Mesenteric fat pad (tissue), 1 donor: ENCODE measurements at places on chromosomes 3 and 15. TPM values are rescaled to one million over a fixed set of nuclear protein-coding genes. Genes with fewer than 3 reads are reported as not detected.

The NRROS gene
- total RNA-seq = 20.7 TPM

The CCDC54 gene
- total RNA-seq = not detected

The IL17RE gene
- 20.2 TPM for total RNA-seq

The PPP2R3A gene
- total RNA-seq = 7.8 TPM

The HRG gene
- not detected for total RNA-seq

The STRA6 gene
- not detected for total RNA-seq

DNA sequence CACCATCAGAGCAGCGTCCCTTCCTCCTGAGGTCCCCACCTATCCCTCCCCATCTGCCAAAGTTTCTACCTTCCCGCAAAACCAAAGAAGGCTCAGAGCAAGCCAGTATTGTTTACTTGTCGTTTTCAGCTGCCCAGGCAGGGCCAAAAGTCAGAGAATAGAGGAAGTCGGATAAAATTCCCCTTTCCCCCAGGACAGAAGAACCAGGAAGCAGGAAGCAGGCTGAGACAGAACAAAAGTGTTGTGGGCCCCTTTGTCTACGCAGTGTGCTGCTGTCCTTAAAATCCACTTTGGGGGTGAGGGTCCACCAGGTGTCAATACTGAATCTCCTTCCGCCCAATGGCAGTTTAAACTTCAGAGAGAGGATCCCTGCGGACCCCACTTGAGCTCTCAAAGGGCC lies 18.5 kb upstream of the RPL32 start:
- no peak for DNase-seq

DNA sequence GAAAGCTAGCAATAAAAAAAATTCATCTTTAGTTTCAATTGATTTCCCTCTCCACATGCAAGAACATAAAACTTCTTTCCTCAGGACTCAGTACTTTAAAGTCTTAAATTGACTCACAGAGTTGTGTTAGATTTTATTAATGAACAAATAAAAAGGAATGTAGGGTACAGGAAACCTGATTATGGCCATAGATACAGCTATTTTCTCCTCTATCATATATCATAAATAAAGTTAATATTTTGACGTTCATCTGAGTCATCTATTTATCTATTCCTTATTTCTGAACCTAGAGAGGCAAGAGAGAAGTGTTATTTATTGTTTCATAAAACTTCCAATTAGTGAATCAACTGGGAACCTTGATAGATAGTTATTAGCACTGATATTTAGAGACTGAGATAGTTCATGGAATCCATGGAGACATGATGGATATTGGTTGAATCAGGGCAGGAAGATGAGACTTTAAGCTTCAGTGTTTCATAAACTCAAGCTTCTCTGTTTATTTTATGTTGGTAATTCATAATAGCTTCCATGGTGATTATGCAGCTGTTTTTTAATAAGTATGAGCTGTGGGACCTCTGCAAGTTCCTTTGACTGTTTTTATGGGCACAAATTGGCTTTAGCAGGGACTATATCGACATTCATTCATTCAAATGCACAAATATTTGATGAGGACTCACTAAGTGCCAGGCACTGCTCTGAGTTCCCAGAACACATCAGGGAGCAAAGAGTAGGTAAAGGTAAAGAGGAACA lies 143.5 kb upstream of the TGFBR2 start:
- DNase-seq = no peak

DNA sequence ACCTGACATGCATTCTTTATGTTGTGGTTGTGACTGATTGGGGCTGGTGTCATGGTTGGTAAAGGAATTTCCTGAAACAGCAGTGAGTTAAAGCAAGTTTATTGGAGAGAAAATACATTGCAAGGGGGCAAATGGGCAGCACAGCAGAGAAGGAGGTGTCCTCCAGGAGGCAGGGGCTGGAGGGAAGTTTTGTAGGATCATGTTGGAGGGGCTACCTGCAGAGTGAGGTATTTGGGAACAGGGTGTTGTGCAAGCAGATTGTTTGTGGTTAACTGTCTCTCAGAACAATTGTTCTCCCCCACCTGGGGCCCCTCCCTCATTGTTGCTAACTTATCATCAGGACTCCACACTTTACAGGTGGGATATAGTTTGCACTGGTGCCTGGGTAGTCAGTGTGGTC lies 196.0 kb downstream of the NSUN3 start:
- no peak for DNase-seq

DNA sequence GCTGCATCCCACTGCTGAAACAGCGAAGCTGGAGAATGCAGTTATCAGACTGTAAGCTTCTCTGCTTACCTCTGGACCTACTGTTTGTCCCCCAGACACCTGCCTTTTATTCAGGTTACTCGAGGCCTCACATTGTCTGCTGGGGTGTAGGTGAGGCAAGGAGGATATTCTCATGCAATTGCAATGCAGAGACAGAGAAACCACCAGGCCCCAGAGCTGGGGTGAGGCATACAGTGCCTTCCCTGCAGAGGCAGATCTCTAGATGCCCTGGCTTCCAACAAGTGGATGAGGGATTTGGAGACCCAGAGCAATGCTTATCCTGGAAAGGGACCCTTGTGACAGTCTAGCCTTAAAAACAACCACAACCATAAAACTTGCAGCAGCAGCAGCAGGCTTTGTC lies 263.4 kb upstream of the ST8SIA2 start:
- DNase-seq = no peak

- no peak for DNase-seq
Observed at GRCh38 chr3:4943549-4943948, 35.7 kb upstream of the BHLHE40 start.

DNA sequence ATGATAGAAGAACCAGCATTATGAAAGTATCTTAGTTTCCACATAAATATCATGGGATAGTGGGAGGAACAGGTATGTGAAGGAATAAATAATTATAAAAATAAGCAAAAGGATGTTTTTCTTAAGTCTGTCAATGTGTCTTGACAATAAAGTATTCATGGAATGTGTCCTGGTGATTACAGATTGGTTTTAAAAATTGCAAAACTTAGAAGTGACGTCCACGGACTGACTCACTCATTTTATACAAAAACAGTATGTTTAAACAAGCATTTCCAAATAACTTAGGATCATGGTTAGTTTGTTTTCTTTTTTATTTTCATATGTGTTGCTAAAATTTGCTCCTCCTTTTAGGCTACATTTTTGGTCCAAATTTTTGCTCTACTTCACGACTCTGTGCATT lies 687.0 kb upstream of the NECTIN3 start:
- no peak for DNase-seq

DNA sequence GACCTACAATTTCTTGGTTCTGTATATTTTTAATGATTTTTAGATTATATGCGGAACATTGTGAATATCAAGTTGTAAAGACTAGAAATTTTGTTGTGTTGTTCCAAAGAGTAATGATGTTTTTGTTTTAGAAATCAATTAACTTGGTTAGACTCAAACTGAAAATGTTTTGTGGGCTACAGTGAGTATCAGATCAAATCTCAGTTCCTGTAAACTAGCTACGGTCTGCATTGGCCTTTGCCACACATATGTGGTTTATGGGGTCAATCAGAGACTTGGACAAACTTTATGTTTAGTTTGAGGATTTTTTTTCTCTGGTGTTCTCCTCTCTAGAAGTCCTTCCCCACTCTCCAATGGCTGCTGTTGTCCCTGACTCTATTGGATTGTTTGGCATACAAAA lies 308.0 kb upstream of the THRB start:
- DNase-seq = no peak

- DNase-seq = no peak
Observed at GRCh38 chr15:90286678-90287077, 21.2 kb downstream of the NGRN start.

- no peak for DNase-seq
Observed at GRCh38 chr15:48609486-48609885, 36.0 kb downstream of the FBN1 start.

GRCh38 chr3:59481776-59482400 lies 432.1 kb upstream of the CFAP20DC start:
- DNase-seq = no peak

- DNase-seq = no peak
Observed at GRCh38 chr3:188041193-188041592, 112.8 kb upstream of the LPP start.

GRCh38 chr15:70099967-70100473 lies 2.3 kb upstream of the TLE3 start:
- no peak for DNase-seq

DNA sequence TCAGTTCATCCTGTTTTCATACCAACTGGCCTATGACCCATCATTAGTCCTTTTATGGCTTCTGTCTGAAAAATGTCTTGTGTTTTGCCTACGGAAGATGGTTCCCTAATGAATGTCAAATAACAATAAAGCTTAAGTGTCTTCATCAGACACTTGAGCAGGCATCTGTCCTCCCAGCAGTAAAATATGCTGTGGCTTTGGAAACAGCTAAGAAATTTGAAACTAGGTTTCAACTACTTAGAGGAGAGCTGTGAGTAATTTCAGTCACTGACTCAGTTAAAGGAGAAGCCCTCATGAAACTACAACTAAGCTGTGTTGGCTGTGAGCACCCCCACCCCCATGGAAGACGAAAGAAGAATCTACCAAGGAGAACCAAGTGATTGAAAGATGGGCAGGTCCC lies 409.4 kb upstream of the PPP2R3A start:
- DNase-seq = no peak

GRCh38 chr3:45067941-45068340 lies 41.8 kb downstream of the CLEC3B start:
- no peak for DNase-seq
